NB4 (cell line): ENCODE measurements at places on chromosomes 12 and 14.

- no peak for DNase-seq
Observed at GRCh38 chr12:71432936-71433335, 6.7 kb upstream of the LGR5 start.

DNA sequence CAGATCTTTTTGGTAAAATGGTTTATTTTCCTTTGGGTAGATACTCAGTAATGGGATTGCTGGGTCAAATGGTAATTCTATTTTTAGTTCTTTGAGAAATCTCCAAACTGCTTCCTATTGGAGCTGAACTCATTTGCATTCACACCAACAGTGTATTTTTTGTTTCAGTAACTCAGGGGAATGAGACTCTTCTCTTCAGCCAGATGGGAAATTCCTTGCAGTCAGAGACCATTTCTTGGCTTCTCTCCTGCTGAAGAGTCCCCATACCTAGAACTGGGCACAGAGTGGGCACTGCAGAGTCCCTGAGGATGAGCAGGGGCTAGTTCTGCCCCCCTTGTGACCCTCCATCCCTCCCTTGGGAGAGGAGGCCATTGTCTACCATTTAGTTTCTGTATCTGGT, 10.8 kb downstream of the SDSL start:
- no peak for DNase-seq

DNA sequence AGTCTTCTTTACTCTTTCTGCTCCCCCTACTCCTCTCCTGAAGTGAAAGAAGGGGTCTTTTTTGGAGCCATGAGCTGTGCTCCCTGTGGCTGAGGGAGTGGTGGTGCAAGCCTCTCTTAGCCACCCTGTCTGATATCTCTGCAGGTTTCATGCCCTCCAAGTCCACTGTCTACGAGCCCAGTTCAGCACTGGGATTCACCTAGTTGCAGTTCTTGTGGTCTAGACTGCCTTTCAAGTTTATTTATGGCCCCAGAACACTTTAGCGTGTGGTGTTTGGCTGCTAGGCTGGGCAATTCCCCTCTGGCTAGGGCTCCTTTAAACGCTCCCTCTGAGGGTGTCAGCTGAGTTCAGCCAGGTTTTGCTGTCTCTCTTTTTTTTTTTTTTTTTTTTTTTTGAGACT, 908.6 kb downstream of the TRHDE start:
- no peak for DNase-seq

GRCh38 chr14:92759300-92759678, 10.9 kb upstream of the LGMN start:
- peak; percentile 71 for DNase-seq

GRCh38 chr14:47778631-47779030, 103.2 kb upstream of the MDGA2 start:
- no peak for DNase-seq

DNA sequence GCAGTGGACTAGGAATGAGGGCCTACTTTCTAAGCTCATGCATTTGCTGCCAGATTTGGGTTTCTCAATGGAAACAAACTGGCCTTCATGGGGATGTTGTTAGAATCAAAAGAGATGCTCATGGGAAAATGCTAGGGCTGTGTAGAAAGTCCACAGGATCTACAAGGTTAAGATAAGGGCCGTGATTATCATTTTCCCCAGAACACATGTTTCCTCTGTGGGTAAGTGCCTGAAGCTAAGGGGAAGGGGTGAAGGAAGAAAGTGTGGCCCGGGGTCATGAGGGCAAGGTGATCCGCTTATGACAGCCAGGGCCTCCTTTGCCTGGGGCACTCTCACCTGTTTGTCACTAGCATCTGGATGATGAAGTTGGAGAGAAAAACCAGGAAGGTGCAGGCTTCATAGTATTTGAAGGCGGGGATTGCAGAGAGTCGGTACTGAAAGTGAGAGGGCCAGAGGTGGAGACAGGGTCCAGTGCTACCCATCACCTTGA, 9.8 kb downstream of the ADCY4 start:
- DNase-seq, result no peak

DNA sequence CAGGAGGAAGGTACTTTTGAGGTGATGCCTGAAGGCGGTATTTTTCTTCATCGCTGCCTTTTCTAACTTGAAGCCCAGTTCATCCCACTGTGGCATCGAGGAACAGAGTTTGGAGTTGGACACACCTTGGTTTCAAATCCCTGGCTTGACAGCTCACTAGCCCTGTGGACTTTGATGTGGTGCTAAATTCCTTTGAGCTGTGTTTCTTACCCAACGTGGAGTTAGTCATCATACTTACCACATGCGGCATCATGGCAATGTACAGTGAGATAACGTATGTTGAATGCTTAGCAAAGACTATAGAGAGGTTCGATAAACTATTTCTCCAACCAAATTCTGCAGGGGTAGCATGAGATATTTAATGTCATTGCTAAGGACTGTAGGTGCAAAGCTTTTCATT, 3.4 kb downstream of the PLEKHG3 start:
- DNase-seq, result peak; percentile 61

- no peak for DNase-seq
Observed at GRCh38 chr14:24438223-24439097, 4.1 kb downstream of the SDR39U1 start.
